Activated CD4-positive, alpha-beta T cell treated with anti-CD3 and anti-CD28 coated beads, Interleukin-2, amount 50 U/mL, for 24 hours (primary cell): ENCODE measurements at places on chromosomes 4 and X.

- DNase-seq: no peak
Observed at GRCh38 chr4:17817027-17817426, 6.2 kb downstream of the NCAPG start.

DNA sequence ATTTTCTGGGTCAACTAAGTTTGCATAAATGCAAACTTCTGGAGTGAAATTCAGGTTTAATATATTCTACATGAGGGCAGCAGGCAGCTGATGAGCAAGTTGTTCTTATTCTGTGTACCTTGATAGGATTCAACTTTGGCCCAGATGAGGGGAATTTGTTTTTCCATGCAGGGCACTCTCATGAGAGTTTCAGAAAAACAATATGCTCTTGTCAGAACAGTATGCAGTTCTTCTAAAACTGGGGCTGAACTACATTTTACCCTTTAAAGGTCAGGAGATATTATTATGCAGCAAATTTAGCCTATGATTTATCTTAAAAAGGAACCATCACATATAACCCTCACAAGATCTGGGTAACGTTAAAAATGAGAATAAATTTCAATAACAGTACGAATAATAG lies 19.2 kb downstream of the GPRIN3 start:
- DNase-seq: no peak

GRCh38 chr4:84547211-84547610 lies 35.7 kb upstream of the CDS1 start:
- no peak for DNase-seq

- DNase-seq: no peak
Observed at GRCh38 chr4:158374318-158374717, 147.4 kb upstream of the RXFP1 start.

DNA sequence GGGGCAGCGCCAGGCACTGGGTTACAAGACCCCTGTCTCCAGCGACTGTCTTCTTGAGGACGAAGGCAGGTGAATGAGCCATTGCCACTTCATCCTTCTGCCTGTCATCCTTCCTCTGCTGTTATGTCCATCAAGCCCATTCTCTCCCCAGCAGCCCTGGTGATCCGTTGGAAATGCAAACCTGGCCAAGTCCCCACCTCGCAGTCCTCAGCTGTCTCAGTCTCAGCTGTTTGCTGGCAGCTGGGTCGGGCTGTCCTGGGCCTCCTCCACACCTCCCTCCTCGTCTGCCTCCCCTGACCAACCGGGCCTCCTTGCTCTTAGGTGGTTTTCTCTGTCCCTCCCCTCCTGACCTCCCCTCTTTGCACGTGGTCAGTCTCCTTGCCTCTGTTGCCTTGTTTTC lies 38.0 kb downstream of the PTTG2 start:
- DNase-seq: no peak

DNA sequence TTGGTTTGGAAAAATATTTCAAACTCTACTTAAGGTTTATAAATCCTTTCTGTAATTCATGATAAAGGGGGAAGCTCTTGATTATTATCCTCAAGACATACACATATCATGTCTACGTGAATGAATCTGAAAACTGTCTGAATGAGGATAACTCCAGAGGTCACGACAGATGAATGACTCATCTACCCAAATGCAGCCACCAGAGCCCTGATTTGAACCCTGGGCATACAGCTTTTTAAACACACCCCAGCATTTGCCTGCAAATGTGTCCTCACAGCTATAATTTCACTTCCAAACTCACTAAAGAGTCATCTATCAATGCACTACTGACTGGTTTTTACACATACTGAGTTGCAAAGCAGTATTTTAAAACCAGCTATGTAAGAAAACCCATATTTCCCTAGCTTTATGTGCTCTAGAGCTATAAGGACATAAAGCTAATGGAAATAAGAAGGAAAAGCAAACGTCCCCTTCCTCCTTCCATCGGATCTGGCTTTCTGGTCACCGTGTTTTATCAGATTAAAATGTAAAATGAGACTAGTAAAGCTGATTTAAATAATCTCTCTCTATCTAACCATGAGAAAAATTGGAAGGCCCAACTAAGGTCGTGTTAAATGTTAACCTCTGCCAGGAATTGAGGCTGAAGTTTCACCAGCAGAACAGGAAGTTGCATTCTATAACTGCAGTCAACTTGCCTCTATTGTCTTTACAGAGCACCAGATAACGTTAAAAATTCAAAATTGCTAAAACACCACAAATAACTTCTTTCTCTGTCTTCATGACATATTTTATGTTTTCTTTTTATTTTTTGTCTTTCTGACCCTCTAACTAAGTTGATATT lies 63.1 kb upstream of the SPP1 start:
- no peak for DNase-seq

GRCh38 chr4:110088670-110089069 lies 109.7 kb downstream of the ELOVL6 start:
- DNase-seq: peak; percentile 43

GRCh38 chrX:22135171-22135711 lies 103.1 kb downstream of the PHEX start:
- no peak for DNase-seq

GRCh38 chr4:139645458-139645857 lies 20.2 kb upstream of the MGST2 start:
- DNase-seq: no peak

DNA sequence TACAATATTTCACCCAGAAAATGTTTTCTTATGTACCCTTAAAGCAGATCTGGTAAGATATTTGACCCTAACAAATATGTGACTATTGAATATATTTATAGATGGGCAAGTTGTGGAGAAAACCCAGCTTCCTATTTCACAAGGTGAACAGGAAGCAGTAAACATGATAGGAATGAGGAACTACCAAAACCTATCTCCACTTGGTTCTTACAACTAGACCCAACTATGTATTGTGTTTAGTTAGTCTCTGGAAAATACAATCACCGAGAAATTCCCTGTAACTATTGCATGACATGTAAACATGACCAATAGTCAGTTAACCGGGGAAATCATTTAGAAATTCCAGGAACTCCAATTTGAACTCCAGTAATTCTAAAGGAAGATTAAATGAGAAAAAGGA lies 8.4 kb upstream of the RXFP1 start:
- DNase-seq: no peak

- DNase-seq: no peak
Observed at GRCh38 chr4:157558016-157558415, 337.5 kb downstream of the GRIA2 start.

DNA sequence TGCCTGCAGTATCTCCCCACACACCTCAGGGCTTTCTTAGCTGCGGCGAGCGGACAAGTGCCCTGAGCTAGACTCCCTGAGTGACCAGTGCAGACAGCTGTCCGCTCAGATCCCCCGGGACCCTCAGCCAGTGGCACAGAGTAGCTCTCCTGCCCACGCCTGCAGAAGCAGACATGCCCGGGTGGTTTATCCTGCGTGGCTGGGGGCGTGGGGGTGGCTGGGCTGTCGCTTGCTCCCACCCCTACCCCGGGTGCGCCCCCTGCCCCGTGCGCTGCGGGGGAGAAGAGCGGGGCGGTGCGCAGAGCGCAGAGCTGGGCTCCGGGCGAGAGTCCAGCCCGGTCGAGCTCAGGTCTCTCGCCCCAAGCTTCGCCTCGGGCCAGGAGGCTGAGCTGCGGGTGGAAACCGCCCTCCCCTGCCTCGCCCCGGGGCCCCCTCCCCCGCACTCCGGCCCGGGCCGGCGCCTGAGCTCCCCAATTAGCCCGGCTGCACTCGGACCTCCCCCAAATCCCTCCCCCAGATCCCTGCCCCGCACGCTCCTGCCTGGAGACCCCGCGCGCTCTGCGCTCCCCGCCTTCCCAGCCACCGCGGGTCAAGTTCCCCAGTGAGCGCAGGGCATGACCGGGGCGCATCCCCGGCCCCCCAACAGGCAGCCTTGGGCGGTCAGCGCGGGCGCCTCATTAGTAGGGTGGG lies 11.7 kb upstream of the SHOX start:
- no peak for DNase-seq

DNA sequence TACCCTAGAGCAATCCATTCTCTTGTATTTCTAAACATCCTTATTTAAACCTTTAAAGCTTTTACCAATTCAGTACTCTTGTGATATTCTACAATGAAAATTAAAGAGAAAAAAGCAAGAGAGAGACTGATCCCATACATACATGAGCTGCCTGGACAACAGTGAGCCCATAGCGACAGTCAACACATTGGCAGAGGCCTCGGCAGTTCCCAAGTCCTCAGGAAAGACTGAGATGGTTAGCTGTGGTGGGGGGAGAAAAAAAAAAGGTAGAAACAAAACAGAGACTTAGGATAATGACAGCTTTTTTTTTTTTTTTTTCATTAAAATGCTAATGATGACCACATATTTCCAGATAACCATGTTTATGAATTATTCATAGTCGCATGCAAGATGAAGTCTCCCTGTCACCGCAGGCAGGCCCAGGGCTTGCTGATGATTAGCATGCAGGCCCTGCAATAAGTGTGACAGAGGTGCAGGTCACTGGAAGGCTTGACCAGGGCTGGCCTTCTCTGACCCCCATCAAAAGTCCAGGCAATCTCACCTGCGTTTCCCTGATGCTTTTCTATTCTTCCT lies 148.8 kb downstream of the APBB2 start:
- no peak for DNase-seq

- peak; percentile 62 for DNase-seq
Observed at GRCh38 chr4:112321776-112322684, 24.9 kb downstream of the ALPK1 start.

- DNase-seq: no peak
Observed at GRCh38 chr4:169404960-169405359, 134.2 kb upstream of the SH3RF1 start.

DNA sequence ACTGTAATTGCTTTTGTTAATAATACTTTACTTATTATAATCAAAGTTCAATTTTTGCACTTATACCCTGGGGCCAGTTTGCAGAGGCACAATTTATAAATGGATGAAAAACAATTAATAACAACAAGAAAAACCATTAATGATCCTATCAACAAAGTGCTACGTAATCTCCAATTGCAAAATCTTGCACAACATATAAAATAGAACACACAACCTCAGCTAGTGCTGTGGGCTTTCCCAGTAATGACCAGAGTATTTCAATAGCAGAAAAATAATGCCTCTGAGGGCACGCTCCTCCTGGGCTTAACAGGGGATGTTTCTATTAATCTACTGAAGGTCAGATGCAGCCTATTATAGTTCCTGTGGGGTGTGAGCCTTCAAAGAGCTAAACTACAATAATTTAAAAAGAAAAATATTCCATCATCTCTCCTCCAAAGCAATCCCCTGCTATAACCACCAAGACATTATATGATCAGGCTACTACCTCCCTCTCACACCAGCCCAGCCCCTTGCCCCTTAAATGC lies 508.5 kb upstream of the SLIT2 start:
- DNase-seq: no peak

DNA sequence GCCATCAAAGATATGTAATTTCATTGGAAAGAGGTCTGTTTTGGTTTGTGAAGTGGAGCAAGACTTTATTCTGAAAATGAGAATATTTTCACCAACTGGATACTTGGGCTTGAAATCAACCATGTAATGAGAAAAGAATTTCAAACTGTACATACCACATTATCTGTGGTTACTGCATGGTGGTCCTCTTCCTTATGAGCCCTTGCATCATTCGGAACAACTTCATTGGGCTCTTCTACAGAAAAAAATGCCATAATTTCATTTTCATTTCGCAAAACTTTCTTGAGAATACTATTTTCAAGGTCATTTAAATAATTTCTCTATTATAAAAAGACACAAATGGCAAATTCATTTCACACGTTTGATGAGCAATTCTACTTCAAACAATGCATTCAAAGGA lies 148.6 kb upstream of the RPS6KA6 start:
- DNase-seq: no peak

DNA sequence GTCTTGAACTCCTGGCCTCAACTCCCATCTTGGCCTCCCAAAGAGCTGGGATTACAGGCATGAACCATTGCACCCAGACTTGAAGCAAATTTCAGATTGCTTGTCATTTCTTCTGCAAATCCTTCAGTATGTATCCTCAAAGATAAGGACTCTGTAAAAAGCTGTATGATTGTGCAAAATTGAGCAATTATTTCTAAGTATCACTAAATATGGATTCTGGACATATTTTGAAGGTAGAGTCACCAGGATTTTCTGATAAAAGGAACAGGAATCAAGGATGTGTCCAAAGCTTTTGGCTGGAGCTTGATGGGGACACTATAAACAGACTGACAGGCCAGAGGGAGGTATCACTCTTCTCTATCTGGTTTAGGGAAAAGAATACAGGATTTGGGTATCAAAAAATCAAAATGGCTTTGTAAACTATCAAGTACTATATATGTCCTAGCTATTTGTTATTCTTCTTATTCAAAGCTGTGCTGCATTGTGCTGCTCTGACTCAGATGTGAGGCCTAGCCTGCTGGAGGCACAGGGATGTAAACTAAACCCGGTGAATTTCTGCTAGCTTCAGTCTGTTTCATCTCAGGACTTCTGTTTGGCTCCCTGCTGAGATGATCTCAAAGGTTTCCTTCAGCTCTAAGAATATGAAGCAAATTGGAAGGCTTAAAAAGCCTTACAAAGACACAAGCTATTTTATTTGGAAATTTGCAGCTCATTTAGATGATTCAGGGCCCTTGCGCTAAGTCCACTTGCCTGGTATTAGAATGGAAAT lies 8.3 kb downstream of the RPS4X start:
- DNase-seq: no peak

DNA sequence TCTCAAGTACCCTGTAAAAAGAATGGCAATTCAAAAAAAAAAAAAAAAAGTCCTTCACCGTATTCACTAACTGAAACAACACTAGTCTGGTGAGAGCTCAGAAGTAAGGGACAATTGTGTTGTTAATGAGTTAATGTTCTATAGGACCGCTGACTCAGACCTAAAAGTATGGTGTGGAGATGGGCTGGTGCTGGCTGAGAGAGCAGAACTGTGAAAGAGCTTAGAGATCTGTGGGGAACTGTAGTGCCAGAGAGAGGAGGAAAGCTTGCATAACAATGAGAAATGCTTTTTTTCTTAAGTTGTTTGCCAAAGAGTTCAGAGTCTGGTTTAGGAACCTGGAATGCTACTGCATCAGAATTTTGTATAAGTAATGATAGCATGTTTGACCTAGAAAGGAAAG lies 65.1 kb downstream of the LHFPL1 start:
- no peak for DNase-seq

- no peak for DNase-seq
Observed at GRCh38 chrX:100274916-100275315, 135.2 kb downstream of the PCDH19 start.

GRCh38 chr4:96784336-96784735 lies 944.4 kb downstream of the PDHA2 start:
- DNase-seq: no peak

GRCh38 chr4:169485086-169485485 lies 127.3 kb downstream of the NEK1 start:
- no peak for DNase-seq

- no peak for DNase-seq
Observed at GRCh38 chrX:10121787-10122186, 35.0 kb upstream of the CLCN4 start.

DNA sequence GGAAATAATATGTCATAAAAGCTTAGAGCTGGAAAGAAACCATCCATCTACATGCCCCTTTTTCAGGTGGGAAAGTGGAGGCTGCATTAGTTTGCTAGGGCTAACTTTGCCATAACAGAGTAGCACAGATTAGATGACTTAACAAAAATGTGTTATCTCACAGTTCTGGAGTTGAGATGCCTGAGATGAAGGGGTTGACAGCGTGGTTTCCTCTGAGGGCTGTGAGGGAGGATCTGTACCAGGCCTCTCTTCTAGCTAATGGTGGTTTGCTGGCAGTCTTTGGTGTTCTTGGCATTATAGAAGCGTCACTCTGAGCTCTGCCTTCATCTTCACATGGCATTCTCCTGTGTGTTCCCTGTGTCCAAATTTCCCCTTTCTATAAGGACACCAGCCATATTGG lies 2.4 kb downstream of the CHRNA9 start:
- DNase-seq: no peak
